ENCODE measurements at places on chromosomes 13 and 19. TPM values are rescaled to one million over a fixed set of nuclear protein-coding genes. Genes with fewer than 3 reads are reported as not detected.

The ZNF773 gene
- 4.6 TPM for total RNA-seq

The MEGF8 gene
- total RNA-seq: 30.2 TPM

The TM9SF2 gene
- 114 TPM for total RNA-seq

The RAB8A gene
- total RNA-seq: 62.4 TPM

The JAK3 gene
- total RNA-seq: 5.3 TPM

The BCAM gene
- 7.7 TPM for total RNA-seq

The GRIK5 gene
- total RNA-seq: 2.5 TPM

The ZNF442 gene
- 0.36 TPM for total RNA-seq

The HSPB6 gene
- 0.14 TPM for total RNA-seq

The ZNF667 gene
- total RNA-seq: 3.0 TPM

The NUDT19 gene
- 7.7 TPM for total RNA-seq

The KMT5C gene
- total RNA-seq: 18.5 TPM

The TCF3 gene
- total RNA-seq: 180 TPM

The ANKRD24 gene
- total RNA-seq: not detected

The SULT2A1 gene
- not detected for total RNA-seq

The CXCL17 gene
- total RNA-seq: not detected

The FSD1 gene
- 22.9 TPM for total RNA-seq

The SBSN gene
- total RNA-seq: not detected

The CGB8 gene
- total RNA-seq: 1.2 TPM

The TSKS gene
- not detected for total RNA-seq

The OVOL3 gene
- total RNA-seq: not detected

The FCAR gene
- total RNA-seq: not detected

The FXYD7 gene
- not detected for total RNA-seq

The DMKN gene
- 195 TPM for total RNA-seq

The TUBB4A gene
- 3.1 TPM for total RNA-seq

The CEACAM7 gene
- total RNA-seq: not detected

The PSG1 gene
- 0.06 TPM for total RNA-seq

The POGLUT2 gene
- total RNA-seq: 26.6 TPM

The ZNF555 gene
- 3.3 TPM for total RNA-seq

The REXO1 gene
- 14.5 TPM for total RNA-seq

The TMC4 gene
- 9.5 TPM for total RNA-seq

The IZUMO2 gene
- total RNA-seq: not detected

The ADGRE3 gene
- total RNA-seq: not detected

The DOCK6 gene
- total RNA-seq: 17.2 TPM

The RFX1 gene
- 4.5 TPM for total RNA-seq

The SCGB2B2 gene
- not detected for total RNA-seq

The SIGLECL1 gene
- total RNA-seq: not detected

The DIRAS1 gene
- total RNA-seq: not detected

The ZNF728 gene
- not detected for total RNA-seq

The NCAN gene
- not detected for total RNA-seq

The IGFL4 gene
- total RNA-seq: not detected

The C19orf67 gene
- total RNA-seq: not detected

The CABP5 gene
- total RNA-seq: not detected

The ZNF507 gene
- total RNA-seq: 7.6 TPM

The DPF1 gene
- total RNA-seq: 2.6 TPM

Measured in epithelial cell of proximal tubule (primary cell).